Posterior vena cava (tissue), 2 donors: ENCODE measurements at places on chromosomes 4 and X. TPM values are rescaled to one million over a fixed set of nuclear protein-coding genes. Genes with fewer than 3 reads are reported as not detected.

The TGIF2LX gene
- not detected for total RNA-seq

The FGFRL1 gene
- 20.7 TPM for total RNA-seq

The REELD1 gene
- not detected for total RNA-seq

The ASMTL gene
- total RNA-seq, result 29.7 TPM

The GPR50 gene
- total RNA-seq, result not detected

The MAOA gene
- total RNA-seq, result 57.3 TPM

The CABS1 gene
- total RNA-seq, result not detected

The TRAM1L1 gene
- 2.5 TPM for total RNA-seq

The ZMAT1 gene
- 8.8 TPM for total RNA-seq

The BEX1 gene
- 0.76 TPM for total RNA-seq

DNA sequence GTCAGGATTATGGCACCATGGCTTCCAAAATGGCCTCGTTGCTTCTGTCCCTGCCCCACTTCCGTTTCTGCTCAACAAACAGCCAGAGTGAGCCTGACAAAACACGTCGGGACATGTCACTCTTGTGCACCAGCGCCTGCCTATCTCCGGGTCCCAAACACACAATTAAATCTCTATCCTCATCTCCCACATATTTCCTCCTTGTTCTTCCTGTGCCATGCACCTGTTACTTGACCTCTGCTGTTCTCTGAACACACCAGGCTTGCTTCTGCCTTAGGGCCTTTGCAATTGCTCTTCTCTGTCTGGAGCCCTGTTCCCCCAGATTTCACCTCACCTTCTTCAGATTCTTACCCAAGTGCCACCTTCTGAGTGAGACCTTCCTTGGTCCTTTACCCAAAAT is 12.7 kb upstream of the CD38 start:
- DNase-seq, result no peak

GRCh38 chr4:8044699-8045098 is 105.0 kb upstream of the AFAP1 start:
- no peak for DNase-seq

DNA sequence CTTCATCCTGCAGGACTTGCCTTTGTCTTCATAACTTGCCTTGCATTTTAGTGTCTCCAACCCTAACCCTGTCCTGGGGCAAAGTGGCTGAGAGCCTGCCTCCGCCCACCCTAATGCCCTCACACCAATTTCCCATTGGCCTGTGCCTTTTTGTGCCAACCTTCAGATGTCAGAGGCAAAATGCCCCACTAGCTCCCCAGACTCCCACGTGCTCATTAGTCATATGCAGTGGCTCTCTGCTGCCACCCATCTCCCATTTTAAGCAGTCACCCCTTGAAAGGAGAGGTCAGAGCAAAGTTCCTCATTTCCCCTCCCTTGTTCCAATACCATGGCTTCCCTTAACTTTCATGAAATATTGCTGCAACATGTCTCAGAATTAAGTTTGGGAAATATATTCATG is 74.8 kb upstream of the PASD1 start:
- DNase-seq, result no peak

DNA sequence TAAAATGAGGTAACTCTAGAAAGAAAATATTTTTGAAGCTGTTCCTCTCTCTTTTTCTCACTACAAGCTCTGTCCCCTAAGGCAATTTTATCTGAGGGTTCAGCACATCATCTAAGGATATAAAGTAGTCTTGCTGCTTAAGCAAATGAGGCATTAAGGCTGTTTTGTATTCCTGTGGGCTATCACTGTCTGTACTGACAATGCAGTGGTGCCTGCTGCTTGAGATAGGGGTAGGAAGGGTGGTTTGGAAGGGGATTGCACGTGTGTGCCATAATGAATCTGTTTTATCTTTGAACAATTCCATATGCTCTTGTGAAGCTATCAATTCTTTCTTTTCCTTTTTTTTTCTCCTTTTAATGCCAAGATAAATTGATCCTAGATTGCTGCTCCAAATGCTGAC is 128.0 kb upstream of the ATOH1 start:
- DNase-seq, result no peak

DNA sequence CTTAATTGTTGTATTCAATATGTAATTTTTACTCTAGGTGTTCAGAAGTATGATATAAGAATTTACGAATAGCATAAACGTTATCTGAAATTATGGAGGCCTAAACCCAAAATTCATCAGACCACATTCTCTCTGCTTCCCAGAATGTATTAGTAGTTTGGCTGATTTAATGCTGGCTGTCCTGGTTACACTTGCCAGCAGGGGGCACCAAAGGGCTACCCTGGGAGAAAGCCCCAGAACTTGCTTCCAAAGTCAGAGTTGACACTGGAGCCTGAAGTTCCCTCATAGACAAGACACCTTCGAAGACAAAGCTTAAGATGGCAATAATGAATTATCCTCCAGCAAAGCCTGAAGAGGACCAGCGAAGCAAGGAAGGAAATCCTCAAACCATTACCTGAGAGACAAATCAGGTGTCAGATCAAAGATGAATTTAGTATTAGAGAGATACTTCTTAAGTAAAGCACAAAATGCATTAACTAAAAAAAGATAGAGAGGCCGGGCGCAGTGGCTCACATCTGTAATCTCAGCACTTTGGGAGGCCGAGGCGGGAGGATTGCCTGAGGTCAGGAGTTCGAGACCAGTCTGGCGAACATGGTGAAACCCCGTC is 11.3 kb upstream of the ANOS1 start:
- DNase-seq, result no peak

GRCh38 chrX:85243761-85244449 is at the start of the genes SATL1 and ZNF711:
Gene SATL1, minus strand, starts transcription at chrX:85243779. Its CDS starts 134,811 bp downstream, at chrX:85108968.
Gene ZNF711, plus strand, starts transcription at chrX:85243991. Its CDS starts 3,582 bp downstream, at chrX:85247573.
- DNase-seq, result peak; percentile 71

- no peak for DNase-seq
Observed at GRCh38 chr4:24560868-24561368, 23.4 kb downstream of the DHX15 start.

DNA sequence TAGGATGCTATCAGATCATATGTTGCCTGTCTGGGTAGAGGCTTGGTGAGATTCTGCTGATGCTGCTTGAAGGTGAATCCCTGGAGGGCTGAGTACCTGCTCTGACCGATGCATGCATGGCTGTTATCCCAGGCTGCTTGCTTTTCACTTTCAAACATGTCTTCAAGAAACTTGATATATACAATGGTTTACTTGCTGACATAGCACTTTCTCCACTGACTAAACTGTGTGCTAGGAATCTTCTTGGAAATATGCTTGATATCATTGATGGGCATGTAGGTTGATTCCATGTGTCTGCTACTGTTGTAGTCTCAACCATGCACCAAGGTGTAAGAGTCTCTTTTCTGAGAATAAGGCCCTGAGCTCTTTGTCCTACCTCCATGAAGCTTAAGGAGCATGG is 79.6 kb upstream of the WDR1 start:
- no peak for DNase-seq

GRCh38 chr4:109389369-109390114 is 44.1 kb upstream of the SEC24B start:
- no peak for DNase-seq

GRCh38 chrX:122850326-122850725 is 333.8 kb upstream of the GRIA3 start:
- DNase-seq, result no peak

DNA sequence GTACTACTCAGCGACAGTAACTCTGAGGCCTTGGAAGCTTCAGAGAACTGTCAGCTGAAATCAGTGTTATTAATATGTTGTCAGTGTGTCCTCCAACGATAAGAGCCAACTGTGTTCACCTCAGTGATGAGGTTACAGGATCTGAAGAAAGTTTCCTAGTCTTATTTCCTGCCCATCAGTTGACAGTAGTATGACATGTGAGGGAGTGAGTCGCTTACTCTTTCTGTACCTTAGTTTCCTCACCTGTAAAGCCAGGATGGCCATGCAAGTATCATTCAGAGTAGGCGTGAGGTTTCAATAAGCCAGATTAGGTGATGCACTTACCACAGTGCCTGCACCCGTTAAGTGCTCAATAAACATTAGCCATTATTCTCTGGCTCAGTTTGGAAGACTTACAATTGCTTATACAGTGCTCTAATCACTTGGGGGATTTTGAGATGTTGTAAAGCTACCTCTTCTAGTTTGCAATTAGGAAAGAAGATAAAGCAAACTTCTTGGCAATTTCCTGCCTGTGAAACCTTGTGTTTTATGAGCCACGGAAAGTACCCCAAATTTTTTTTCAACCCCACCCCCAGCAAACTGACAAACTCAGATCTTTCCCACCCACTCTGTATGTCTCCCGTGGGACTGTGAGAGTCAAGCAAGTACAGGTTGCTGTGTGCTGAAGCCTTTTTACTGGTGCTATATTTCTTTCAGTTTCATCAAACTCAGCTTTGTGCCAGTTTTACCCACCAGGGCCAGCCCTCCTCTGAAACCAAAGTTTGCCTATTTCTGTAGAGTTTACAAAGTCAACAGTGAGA is 62.2 kb downstream of the ANXA3 start:
- DNase-seq, result no peak

DNA sequence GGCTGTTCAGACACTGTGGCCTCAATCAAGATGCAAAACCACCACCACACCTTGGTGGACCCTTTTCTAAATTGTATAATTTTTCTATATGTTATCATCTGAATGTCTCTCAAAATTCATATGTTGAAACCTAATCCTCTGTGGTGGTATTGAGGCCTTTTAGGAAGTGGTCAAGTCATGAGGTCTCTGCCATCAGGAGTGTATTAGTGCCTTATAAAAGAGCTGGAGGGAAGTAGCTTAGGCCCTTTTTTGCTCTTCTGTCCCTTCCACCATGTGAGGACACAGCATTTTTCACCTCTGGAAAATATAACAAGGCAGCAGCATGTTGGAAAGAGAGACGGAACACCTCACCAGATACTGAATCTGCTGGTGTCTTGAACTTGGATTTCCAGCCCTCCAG is 30.5 kb upstream of the DKK2 start:
- no peak for DNase-seq

GRCh38 chr4:179586460-179586859 is 2144.2 kb upstream of the AGA start:
- DNase-seq, result no peak

DNA sequence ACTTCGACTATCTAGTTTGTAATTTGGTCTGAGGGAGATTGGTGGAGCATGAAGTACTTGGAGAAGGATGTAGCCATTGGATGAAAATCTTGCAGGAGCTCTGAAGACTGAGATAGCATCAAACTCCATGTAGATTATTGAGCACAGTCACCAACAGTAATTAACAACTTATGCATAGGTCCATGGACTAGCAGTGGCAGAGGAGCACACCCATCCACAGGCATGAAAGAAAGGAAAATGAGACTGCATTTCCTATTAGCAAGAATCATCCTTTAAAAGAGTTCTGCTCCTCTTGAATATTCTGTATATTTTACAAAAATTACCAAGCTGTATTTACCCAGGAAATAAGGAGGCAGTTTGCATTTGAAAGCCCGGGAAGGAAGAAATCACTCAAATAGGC is 529.4 kb upstream of the ACTRT1 start:
- no peak for DNase-seq

DNA sequence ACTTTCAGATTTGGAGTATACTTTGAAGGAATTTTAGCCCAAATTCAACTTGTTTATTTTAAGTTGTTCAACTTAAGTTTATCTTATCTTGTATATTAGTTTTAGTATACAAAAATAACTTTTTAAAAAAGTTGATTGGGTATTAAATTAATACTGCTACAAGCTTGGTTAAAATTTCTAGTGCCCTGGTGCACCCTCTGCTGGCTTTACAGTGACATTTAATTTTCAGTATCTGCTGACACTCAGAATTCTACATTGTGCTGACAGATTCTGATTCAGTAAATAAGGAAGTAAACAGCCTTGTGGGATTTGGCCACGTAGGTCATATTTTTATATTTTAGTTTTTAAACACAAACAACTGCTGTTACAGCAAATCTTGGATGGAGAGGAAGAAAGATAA is 2.9 kb downstream of the EDA start:
- DNase-seq, result no peak

GRCh38 chr4:84432713-84433112 is 66.4 kb downstream of the NKX6-1 start:
- no peak for DNase-seq

GRCh38 chr4:149112109-149112508 is 669.9 kb upstream of the NR3C2 start:
- no peak for DNase-seq

DNA sequence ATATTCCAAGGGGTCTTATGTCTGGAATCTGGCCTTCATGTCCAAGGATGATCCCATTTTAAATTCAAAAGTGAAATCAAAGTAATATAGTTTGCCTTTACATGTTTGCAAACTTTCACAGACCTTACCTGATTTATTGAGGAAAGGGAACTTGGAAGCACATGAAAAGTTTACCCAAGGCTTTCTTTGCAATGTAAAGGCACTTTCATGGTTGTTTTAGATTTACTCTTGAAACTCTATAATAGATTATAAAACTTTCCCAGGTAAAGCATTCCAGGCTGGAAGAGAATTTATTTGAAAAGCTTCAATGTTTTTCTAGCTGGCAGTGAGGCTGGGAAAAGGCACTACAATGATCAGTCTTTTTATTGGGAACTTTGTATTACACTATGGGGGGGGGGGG is 842.8 kb upstream of the DIAPH2 start:
- DNase-seq, result no peak

DNA sequence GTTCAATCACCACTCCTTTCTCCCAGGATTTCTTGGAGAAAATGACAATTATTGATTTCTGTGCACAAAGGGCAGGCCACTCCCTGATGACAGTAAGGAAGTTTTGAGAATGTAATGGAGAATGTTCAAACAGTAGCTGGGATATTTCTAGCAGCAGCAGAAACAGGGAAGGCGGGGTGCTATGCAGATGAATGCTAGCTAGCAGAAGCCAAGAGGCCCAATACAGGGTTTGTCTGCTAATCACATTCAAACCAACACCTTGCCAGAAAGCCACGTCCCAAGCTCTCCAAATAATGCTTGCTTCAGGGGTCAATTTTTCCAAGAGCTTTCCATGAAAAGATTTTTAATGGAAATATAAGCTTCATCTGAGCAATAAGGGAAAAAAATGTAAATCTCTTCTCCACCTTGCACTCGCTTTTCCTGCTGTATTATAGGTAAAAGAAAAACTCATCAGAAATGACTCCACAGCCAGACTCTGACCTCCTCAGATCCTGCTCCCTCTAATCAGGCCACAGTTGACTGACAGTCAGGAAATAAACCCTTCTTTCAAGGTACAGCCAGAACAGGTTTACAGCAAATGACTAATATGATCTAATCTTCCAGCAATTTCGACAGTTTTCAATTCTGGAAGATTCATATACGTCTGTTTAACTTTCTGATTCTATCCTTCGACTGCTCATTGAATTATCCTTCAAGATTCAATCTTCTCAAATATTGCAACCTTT is 84.7 kb upstream of the PCDH19 start:
- no peak for DNase-seq

GRCh38 chr4:40310225-40310624 is 24.9 kb upstream of the CHRNA9 start:
- no peak for DNase-seq

DNA sequence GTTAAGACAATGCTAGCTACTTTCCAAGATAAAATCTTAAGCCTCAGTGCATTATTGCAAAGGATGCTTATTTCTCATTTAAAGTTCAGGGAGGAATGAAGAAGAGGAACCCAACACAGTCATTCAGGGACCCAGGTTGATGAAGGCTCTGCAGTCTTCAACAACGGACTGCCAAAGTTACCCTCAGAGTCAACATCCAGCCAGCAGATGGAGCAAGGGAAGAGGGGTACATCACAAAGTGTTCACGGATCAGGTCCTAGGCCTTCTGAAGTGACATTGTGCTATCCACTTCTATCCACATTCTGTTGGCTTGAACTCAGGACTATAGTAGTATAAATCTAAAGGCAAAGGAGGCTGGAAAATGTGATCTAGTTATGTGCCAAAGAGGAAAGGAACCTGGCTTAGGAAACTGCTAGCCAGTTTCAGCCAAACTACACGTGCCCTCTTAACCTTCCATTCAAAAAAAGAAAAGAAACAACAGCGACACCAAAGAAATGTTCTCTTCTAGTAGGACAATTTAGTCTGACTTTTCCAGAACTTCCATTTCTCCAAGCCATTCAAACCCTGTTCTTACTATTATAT is 28.8 kb downstream of the NKX6-1 start:
- DNase-seq, result no peak
